MG63 (cell line): ENCODE measurements at places on chromosomes 2 and 18. TPM values are rescaled to one million over a fixed set of nuclear protein-coding genes. Genes with fewer than 3 reads are reported as not detected.
A peak's percentile ranks its signal among the peaks of the same experiment; 100 is the strongest.

DNA sequence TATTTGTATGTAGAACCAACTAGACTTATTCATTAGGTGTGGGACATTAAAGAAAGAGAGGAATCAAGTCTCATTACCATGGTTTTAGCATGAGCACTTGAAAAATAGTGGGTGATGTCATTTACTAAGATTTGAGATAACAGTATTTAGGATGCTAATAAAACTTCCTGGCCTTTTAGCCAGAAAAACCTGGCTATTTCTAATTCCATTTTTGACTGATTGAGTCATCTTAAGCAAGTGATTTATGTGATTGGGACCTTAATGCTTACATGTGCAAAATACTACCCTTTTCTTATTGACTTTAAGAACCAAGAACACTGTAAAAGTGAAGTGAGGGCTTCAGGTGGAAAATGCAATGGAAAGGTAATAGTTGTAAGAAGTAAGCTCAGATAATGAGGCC is 196.8 kb upstream of the SESTD1 start:
- no peak for DNase-seq

Gene HK2
- total RNA-seq, result 27.8 and 28.9 TPM in 2 replicates

- DNase-seq, result no peak
Observed at GRCh38 chr2:39281391-39281790, 37.6 kb upstream of the CDKL4 start.

- DNase-seq, result peak; percentile 80
Observed at GRCh38 chr2:205680067-205680466, 2.2 kb upstream of the NRP2 start.

- DNase-seq, result no peak
Observed at GRCh38 chr18:2983296-2983695, 29.6 kb downstream of the LPIN2 start.

- no peak for DNase-seq
Observed at GRCh38 chr2:215241791-215242305, 70.0 kb upstream of the ATIC start.

- DNase-seq, result no peak
Observed at GRCh38 chr2:59461127-59461526, 1092.3 kb downstream of the BCL11A start.

Gene CRYGC
- not detected in 2 replicates for total RNA-seq

Gene FLACC1
- total RNA-seq, result 0.26 TPM in 1 of 2 replicates, not detected in the other

GRCh38 chr2:41510108-41510507 is 537.7 kb upstream of the PKDCC start:
- DNase-seq, result no peak

DNA sequence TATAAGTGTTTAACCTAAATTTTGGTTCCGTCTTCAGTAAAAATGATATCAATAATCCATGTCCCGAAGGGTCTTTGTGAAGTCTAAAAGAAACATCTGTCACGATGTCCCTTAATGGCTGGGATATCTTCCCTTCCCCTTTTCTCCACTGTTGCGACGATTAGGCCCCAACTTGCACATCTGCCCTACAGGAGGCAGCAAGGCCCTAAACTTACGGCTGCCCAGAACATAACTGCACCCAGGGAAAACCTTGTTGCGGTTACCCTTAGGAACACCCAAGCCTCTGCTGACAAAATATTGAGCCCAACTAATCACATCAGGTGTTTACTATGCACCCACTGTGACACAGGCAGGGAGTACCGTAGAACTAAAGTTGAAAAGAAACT is 1.3 kb upstream of the SMAD2 start:
- no peak for DNase-seq

DNA sequence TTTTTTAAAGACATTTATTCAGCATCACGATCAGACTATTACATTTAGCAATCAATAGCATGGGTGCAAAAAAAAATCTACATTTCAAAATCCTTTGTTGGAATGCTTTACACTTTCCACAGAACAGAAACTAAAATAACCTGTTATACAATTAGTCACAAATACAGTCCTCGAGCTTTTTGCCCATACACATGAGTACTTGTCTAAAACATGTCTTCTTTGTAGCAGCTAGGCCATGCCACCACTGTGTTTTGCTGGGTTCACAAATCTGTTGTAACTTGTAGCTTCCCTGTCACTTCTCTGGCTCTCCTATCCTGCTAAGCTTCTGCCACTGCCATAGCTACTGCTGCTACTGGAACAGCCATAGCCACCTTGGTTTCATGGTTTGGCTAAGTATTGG is 24.4 kb upstream of the ADAM23 start:
- no peak for DNase-seq

GRCh38 chr2:199339891-199340605 is 117.7 kb downstream of the SATB2 start:
- DNase-seq, result no peak

GRCh38 chr2:38156436-38156835 is 80.5 kb upstream of the CYP1B1 start:
- DNase-seq, result no peak

DNA sequence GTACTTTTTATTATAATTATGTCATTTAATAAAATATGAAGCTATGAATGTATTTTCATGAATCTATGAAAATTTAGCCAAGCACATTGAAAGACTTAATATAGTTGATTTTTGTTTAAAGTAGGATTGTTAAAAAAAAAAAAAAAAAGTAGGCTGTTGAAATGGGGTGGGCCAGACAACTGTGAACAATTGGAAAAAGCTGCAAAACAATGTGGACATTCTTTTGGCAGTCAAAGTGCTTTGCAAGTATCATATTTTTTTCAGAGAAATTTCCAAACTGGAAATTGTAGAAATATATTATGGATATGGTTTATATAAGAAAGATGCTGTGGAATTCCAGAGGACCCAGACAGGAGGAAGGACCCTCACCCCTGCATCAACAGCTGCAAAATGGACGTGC is 82.1 kb downstream of the ETAA1 start:
- no peak for DNase-seq

- no peak for DNase-seq
Observed at GRCh38 chr2:72271276-72271614, 123.6 kb upstream of the CYP26B1 start.

DNA sequence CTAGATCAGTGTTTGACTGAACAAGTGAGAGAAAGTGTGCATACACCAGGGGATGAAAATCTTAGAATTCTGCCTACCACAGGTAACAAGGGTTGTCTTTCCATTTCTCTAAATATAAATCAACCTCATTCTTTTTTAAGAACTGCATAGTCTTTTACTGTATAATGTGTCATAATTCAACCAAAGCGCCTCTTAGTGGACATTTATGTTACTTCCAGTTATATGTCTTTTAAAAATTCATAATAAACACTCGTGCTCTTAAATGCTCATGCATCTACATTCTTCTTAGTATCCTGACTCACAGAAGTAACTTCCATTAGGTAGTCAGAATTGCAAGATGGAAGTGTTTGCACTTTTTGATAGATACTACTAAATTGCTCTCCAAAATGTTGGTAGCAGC is 76.2 kb downstream of the CHRNA1 start:
- DNase-seq, result no peak

DNA sequence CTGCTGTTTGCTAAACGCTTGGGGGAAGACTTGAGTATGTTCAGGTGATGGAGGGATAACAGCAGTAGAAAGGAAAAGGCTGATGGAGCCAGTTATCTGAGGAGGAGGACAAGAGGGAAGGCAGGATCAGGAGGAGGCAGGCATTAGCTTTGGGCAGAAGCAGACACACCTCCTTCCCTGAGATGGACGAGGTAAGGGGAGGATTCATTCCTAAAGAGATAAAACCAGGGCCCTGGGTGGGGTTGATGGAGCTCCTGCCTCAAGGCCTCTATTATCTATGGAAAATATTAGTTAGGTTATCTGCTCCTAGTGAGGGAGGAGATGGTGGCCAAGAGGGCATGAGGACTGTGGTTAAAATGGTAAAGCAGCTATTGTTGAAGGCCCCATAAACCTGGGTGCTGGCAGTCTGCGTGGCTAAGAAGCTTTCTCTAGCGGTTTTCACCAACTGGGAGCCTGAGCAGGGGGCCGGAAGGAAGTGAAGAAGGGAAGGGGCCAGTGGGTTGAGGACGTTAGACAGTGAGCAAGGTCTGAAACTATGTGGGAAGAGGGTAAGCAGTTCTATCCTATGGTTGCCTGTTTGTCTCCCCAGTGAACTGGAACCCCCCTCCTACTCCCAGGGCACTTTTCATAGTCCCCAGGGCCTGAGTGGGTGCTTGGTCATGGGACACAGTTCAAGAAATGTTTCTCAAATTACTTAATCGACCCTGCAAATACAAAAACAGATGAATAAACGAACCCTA is 56.6 kb upstream of the HK2 start:
- no peak for DNase-seq

GRCh38 chr2:10278029-10278762 is 24.5 kb upstream of the HPCAL1 start:
- peak; percentile 80 for DNase-seq

- peak; percentile 4 for DNase-seq
Observed at GRCh38 chr2:6083136-6083535, 391.0 kb downstream of the SOX11 start.

GRCh38 chr18:45112682-45113081 is 432.0 kb downstream of the SETBP1 start:
- DNase-seq, result no peak

DNA sequence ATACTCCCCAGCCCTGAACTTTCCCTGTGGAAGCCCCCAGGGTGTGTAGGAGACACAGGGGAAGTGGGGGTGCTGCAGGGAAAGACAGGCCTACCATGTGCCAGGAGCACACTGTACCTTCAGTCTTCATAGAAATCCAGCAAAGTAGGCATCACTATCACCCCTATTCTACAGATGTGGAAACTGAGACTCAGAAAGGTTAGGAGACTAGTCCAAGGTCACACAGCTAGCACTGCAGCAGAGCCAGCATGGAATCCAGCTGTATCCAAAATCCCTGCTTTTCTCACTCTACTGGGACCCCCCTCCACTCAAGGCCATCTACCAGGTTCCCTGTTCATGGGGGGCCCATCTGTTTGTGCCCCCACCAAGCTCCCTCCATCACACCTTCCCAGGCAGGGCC is 6.8 kb downstream of the DNPEP start:
- no peak for DNase-seq

DNA sequence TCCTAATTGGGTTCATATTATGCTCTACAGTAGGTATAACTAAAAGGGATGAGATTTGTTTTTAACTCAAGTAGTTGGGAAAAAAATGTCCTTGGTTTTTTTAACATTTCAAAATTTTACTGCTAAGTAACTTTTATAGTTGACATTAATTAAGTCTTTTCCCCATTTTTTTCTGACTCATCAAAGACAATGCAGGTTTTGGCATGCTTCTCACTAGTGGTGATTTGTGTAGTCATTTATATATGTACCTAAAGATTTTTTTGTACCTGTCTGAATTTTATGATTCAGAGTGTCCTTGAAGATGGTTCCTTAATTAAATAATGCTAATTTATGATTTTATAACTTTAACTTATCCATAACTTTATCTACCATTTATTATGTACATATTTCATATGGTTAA is 882.3 kb upstream of the TMEFF2 start:
- no peak for DNase-seq

GRCh38 chr2:233380995-233381637 is 26.8 kb downstream of the DGKD start:
- no peak for DNase-seq

GRCh38 chr2:25897506-25897905 is 19.2 kb upstream of the ASXL2 start:
- DNase-seq, result no peak

- peak; percentile 47 for DNase-seq
Observed at GRCh38 chr2:15050483-15050882, 418.0 kb downstream of the LRATD1 start.

Gene SOWAHC
- 10.0 and 15.2 TPM in 2 replicates for total RNA-seq

DNA sequence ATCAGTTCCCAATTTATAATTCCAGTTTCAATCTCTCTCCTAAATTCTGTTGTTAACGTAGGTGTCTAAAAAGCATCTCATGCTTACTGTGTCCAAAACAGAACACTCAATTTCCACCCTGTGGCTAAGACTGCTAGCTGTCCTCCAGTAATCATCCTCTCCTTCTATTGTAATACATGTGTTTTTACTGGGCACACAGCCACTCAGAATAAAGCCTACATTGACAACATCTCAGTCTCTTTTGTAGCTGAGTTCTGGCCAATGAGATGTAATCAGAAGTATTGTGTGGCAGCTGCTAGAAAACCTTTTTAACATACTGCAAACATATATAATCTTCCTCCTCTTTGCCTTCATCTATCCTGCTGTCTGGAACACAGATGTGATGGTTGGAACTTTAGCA is 29.4 kb upstream of the TSPYL6 start:
- no peak for DNase-seq

Gene IMP4
- total RNA-seq, result 115 and 179 TPM in 2 replicates

DNA sequence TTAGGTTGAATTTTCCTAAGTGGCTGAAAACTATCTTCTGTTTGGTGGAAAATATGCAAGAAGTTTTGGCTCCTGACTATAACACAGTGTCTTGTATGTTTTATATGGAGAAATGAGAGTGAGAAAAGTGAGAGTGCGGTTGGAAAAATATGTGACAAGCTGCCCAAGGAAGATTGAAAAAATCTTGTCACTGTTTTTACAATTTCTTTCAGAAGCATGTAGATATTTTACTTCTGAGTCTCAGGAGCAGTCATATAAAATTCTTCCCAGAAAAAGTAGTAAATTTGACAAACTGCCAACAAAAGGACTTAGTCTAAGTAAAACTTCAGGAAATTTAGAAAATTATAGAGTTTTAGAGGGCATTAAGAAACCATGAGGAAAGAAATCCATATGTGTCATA is 19.4 kb upstream of the RMND5A start:
- DNase-seq, result no peak

GRCh38 chr2:197011021-197011417 is 84.5 kb upstream of the PGAP1 start:
- no peak for DNase-seq

DNA sequence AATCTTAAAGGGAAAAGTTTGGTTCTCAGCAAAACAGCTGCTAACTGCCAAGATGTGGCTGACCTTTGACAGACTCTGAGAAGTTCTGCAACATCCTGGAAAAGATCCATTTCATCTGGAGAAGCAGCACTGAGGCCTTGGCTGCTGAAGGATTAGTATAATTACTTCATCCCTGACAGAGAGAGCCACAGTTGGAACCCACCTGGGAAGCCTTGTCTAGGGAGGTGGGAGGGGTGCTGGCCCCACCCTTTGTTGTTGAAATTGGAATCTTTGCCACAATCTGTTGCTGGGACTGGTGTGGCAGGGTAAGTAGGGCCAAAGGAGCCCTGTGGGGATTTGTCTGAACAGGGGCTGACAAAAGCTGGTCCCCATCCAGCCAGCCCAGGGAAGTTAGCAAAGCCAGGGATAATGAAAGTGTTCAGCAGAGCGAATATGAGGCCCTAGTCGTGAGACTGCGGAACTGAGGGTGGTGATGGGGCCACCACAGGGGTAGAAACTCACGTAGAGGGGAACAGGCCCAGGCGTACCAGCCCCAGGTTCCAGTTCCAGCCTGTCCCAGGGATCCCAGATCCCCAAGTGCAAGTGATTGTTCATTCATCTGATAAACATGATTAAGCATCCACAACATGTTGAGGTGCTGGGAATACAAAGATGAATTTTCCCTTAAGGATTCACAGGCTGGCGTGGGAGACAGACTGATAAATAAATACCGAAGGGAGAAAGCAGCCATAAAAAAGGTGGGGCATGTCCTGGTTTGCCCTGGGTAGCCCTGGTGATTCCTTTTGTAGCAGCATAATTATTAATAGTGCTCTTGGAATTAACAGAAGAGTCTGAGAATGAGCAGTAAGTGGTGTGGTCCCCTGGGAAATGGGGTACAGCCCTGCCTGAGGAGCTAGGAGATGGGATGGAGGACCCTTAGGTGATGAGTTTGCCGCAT is 60.0 kb downstream of the MYO1B start:
- peak; percentile 62 for DNase-seq

Gene LYPD1
- total RNA-seq, result 0.20 TPM in 1 of 2 replicates, not detected in the other

GRCh38 chr2:215874418-215874817 is 138.9 kb downstream of the MREG start:
- DNase-seq, result no peak

- DNase-seq, result no peak
Observed at GRCh38 chr2:219030177-219030940, 11.0 kb downstream of the CFAP65 start.

GRCh38 chr2:120972286-120972685 is 236.6 kb downstream of the GLI2 start:
- DNase-seq, result no peak
